ENCODE measurements at places on chromosomes 5 and 9. TPM values are rescaled to one million over a fixed set of nuclear protein-coding genes. Genes with fewer than 3 reads are reported as not detected.

SPATA9 gene
- total RNA-seq, result 0.29 TPM

SDHA gene
- total RNA-seq, result 179 TPM

ROR2 gene
- 7.4 TPM for total RNA-seq

BARHL1 gene
- total RNA-seq, result 0.14 TPM

TMC1 gene
- not detected for total RNA-seq

ELOVL7 gene
- total RNA-seq, result 24.3 TPM

ARL15 gene
- 16.9 TPM for total RNA-seq

GPX3 gene
- total RNA-seq, result 19.7 TPM

LCP2 gene
- total RNA-seq, result not detected

TRAF1 gene
- 1.9 TPM for total RNA-seq

SHOC1 gene
- total RNA-seq, result not detected

TRIM36 gene
- total RNA-seq, result 55.2 TPM

ANGPTL2 gene
- 20.6 TPM for total RNA-seq

TPD52L3 gene
- not detected for total RNA-seq

PMPCA gene
- total RNA-seq, result 72.1 TPM

GMCL2 gene
- total RNA-seq, result not detected

ARID3C gene
- total RNA-seq, result 0.26 TPM

SPINK13 gene
- total RNA-seq, result not detected

MCTP1 gene
- 14.8 TPM for total RNA-seq

CERCAM gene
- total RNA-seq, result 47.3 TPM

ACTBL2 gene
- not detected for total RNA-seq

NR2F1-AS1 gene
- total RNA-seq, result 1.8 TPM

CNTNAP3B gene
- 4.5 TPM for total RNA-seq

IER5L gene
- 22.3 TPM for total RNA-seq

STKLD1 gene
- 3.9 TPM for total RNA-seq

TUSC1 gene
- 3.4 TPM for total RNA-seq

IRX2 gene
- 31.4 TPM for total RNA-seq

PDCD1LG2 gene
- total RNA-seq, result not detected

PCDHA1 gene
- not detected for total RNA-seq

SMIM33 gene
- not detected for total RNA-seq

PCDHB3 gene
- 5.4 TPM for total RNA-seq

CFAP77 gene
- not detected for total RNA-seq

GNPDA1 gene
- 50.4 TPM for total RNA-seq

OMD gene
- total RNA-seq, result not detected

BTNL3 gene
- total RNA-seq, result 0.82 TPM

TAF11L7 gene
- total RNA-seq, result not detected

ITK gene
- not detected for total RNA-seq

RNF208 gene
- 12.1 TPM for total RNA-seq

STK32A gene
- total RNA-seq, result 2.0 TPM

C5orf34 gene
- 2.0 TPM for total RNA-seq

ADRB2 gene
- 0.81 TPM for total RNA-seq

DMRT3 gene
- 0.74 TPM for total RNA-seq

SLC46A2 gene
- 0.14 TPM for total RNA-seq

PHAX gene
- 36.3 TPM for total RNA-seq

Data from type B pancreatic cell (in vitro differentiated cells).